ENCODE measurements at places on chromosomes 13 and 19. TPM values are rescaled to one million over a fixed set of nuclear protein-coding genes. Genes with fewer than 3 reads are reported as not detected.

The CEACAM16 gene
- not detected for total RNA-seq

DNA sequence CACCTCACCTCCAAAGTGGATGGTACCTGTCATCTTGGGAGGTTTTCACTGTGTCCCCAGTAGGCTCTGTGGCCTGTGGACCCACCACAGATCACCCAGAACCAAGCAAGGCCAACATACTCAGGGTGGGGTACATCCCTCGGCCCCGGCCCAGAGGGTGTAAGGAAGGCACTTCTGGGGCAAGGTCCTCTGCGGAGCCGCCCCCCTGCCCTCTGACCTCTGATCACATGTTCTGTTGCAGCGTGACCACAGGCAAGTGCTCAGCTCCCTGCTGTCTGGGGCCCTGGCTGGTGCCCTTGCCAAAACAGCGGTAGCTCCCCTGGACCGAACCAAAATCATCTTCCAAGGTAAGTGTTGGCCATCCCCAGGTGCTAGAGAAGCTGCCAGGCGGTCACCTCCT lies 36.7 kb downstream of the TMEM161A start:
- peak; percentile 92 for DNase-seq

DNA sequence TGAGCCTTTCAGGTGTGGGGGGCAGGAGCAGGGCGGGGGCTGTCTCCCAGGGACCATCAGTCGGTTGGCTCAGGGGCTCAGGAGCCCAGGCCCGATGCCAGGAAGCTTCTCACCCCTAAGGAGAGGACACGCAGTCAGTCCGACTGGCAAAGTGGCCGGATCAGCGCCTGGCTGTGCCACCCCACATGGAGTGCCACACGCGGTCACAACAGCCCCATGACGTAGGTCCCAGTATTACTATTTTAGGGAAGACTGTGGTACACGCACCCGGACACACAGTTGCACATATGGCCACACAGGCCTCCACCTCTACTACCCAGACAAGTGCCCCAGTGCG lies 29.3 kb upstream of the GRTP1 start:
- no peak for DNase-seq

GRCh38 chr19:29076161-29076560 lies 136.8 kb downstream of the UQCRFS1 start:
- DNase-seq, result no peak

The FPR3 gene
- 3.6 TPM for total RNA-seq

- DNase-seq, result no peak
Observed at GRCh38 chr13:95003019-95003813, 290.9 kb upstream of the SOX21 start.

The FCHO1 gene
- 1.2 TPM for total RNA-seq

DNA sequence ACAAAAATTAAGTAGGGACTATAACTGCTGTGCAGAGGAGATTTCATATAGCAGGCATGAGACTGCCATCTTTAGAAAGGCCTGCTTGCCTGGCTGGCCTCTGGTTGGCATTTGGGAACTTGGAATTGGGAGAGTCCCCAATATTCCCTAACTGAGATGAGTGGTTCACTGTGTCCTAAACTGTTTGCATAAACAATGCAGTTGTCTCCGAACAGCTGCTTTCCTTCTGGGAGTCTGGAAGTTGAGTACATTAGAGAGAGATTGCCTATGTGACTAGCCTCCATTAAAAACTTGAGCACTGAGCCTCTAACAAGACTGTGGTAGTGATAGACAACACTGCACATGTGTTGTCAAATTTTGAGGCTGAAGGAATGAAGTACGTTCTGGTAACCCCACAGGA lies 47.4 kb downstream of the STOML3 start:
- DNase-seq, result no peak

DNA sequence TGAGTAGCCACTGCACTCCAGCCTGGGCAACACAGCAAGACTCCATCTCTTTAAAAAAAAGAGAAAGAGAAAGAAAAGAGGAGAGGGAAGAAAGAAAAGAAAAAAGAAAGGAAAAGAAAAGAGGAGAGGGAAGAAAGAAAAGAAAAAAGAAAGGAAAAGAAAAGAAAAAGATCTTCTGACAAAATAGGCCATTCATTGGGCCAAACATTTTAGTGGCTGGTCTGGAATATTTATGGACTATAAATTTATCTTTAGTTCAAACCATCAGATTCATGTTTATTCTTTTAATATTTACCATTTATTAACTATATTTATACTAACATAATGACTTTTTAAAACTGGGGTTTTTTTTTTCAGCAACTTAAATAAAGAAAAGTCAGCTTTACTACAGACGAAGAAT lies 85.6 kb upstream of the KLF5 start:
- no peak for DNase-seq

- no peak for DNase-seq
Observed at GRCh38 chr13:71869274-71869673, 2.3 kb upstream of the DACH1 start.

The ZNF578 gene
- 0.51 TPM for total RNA-seq

DNA sequence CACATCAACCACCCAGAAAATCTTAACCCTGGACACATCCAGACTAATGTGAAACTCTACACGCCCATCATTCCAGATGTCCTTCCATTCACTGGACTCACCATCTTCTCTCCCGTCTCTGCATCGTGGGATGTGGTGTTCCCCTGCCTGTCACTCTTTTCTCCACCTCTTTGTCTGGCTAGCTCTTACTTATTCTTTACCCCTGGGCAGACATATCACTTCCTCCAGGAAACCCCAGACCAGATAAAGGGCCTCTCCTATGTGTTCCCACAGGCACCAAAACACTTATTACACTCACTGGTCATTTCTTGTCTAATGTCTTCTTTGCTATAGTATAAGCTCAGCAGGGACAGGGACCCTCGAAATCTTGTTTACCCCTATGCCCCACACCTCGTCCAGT lies 109.3 kb upstream of the IPO5 start:
- no peak for DNase-seq

GRCh38 chr19:8569066-8569771 lies 8.0 kb downstream of the MYO1F start:
- DNase-seq, result peak; percentile 70

The CHAMP1 gene
- total RNA-seq, result 10.7 TPM

The RPL13A gene
- total RNA-seq, result 787 TPM

The POU2F2 gene
- total RNA-seq, result 3.0 TPM

The ZNF586 gene
- 4.9 TPM for total RNA-seq

GRCh38 chr19:51018745-51019543 lies 565 bp downstream of the KLK10 start:
- peak; percentile 32 for DNase-seq

DNA sequence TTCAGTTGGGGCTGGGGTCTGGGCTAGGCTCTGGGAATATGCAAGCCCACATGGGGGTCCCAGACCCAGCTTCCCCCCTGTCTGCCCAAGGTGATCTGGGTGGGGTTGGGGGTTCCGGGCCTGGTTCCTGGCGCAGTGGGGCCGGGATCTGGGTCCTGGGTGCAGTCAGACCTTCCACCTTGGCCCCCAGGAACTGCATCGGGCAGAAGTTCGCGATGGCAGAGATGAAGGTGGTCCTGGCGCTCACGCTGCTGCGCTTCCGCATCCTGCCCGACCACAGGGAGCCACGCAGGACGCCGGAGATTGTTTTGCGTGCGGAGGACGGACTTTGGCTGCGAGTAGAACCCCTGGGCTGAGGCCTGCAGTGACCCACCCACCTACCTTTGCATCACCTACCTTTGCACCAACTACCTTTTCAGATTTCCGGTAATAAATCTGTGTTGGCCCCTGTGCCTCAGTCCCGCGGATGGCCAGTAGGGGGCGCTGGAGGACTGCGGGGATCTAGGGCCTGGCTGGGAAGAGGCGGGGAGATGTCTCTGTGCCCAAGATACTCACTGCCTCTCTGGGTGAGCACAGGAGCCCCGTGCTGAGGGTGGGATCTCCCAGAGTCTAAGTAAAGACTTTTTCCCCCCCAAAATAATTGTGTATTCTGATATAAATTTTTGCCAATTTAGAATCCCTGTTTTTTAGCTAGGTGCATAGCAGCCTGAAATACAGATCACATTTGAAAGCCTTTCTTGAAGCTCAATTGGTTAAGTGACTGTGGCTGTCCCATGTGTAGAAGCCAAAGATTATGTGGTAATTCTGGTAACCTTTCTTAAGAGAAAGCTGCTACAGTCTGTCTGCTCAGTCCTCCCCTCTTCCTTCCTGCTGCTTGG lies 11.5 kb upstream of the CYP4F3 start:
- DNase-seq, result peak; percentile 87

The WDR87 gene
- total RNA-seq, result not detected

The FPR1 gene
- 9.0 TPM for total RNA-seq

GRCh38 chr19:49591731-49592485 lies 926 bp downstream of the PRR12 start:
- peak; percentile 52 for DNase-seq

The SERP2 gene
- total RNA-seq, result 2.4 TPM

The CPB2 gene
- total RNA-seq, result 364 TPM

The PSG11 gene
- total RNA-seq, result not detected

DNA sequence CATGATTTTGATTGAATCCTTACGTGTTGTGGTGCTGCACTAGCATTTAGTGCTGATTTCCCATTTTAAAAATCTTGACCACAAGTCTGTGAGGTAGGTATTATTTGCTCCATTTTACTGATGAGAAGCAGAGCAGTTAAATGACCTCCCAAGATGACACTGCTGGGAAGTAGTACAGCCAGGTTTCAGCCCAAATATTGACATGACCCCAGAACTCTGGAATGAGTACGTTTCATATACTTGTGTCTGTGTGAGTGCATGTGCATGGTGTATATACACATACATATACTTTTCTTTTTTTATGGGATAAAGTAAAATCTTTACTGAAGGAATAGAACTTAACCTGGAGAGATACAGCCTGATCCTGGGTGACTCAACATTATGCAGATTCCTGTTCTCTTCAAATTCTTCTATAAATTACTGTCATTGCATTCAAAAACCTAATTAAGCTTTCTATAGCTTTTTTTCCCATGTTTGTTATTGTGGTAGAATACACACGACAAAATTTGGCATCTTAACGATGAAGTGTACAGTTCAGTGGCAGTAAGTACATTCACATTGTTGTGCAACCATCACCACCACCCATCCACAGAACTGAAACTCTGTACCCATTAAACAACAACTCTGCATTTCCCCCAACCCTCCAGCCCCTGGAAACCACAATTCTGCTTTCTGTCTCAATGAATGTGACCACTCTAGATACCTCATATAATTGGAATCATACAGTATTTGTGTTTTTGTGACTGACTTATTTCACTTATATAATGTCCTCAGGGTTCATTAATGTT lies 311.9 kb downstream of the MTUS2 start:
- no peak for DNase-seq

DNA sequence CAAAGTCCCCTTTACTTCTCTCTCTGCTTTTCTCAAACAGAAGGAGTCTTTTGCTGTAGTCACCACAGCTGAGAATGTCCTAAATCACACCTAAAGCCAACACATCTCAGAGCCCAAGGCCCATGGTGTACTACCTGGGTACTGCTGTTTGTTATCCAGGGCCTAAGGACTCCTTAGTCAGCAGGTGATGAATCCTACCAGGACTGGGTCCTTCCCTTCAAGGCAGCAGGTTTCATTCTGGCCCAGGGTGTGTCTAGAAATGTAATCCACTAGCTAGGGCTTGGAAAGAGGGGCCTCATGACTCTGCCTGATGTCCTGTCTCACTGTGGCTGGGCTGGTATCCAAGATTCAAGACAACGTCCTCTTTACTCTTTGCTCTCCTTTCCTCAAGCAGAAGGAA lies 36.2 kb upstream of the ENOX1 start:
- DNase-seq, result no peak

DNA sequence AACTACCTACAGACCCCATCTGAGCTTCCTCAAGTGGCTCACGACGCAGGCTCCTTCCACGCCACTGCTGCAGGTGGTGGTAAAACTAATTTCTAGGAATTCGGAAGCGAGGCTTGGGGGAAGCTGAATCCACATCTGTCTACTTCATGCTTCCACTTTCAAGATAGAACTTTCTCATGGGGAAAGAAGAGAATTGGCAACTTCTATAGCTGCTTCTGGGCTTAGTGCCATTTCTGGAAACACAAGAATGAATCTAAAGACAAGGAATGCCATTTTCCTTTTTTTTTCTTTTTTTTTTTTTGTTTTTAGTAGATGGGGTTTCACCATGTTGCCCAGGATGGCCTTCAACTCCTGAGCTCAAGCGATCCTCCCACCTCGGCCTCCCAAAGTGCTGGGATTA lies 2.8 kb upstream of the NLRP12 start:
- no peak for DNase-seq

The CALR3 gene
- not detected for total RNA-seq

DNA sequence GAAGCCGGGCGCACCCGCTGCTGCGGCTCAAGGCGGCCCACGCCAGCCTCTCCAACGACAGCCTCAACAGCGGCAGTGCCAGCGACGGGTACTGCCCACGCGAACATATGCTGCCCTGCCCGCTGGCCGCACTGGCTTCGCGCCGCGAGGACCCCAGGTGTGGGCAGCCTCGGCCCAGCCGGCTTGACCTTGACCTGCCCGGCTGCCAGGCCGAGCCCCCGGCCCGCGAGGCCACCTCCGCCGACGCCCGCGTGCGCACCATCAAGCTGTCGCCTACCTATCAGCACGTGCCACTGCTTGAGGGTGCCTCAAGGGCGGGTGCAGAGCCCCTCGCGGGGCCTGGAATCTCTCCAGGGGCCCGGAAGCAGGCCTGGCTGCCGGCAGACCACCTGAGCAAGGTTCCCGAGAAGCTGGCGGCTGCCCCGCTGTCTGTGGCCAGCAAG lies 13.0 kb downstream of the C19orf25 start:
- no peak for DNase-seq

GRCh38 chr19:38020311-38020710 lies 113.3 kb downstream of the SIPA1L3 start:
- no peak for DNase-seq

The CYP2F1 gene
- total RNA-seq, result not detected

- DNase-seq, result no peak
Observed at GRCh38 chr13:26017932-26018665, 33.7 kb downstream of the SHISA2 start.

GRCh38 chr13:61045251-61045650 lies 370.4 kb downstream of the PCDH20 start:
- no peak for DNase-seq

- DNase-seq, result no peak
Observed at GRCh38 chr13:109381546-109382180, 404.7 kb downstream of the IRS2 start.

DNA sequence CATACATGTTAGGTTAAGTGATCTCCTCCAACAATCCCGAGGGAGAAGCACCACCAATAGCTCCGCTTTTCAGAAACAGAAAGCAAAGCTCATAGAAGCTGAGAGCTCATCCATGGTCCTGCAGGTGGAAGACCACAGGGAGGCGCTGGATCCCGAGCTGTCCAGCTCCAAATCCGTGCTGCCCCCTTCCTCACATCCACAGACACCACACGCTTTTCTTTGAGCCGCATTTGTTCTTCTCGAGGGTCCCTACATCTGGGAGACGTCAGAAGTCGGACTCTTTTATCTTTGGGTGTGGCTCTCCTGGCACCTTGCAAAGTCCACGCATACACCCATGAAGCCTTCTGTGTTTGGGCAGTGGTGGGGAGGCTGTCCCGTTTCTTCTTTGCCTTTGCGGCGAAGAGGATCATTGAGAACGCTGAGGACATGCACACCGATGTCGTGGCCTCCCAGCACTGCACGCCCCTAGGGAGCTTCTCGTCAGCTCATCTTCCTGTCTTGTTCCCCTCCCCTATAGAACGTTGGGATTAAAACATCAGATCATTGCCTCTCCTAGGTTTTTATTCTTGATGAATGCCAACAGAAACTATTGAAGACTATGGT lies 184.8 kb downstream of the TEX29 start:
- no peak for DNase-seq

GRCh38 chr13:76741624-76742023 lies 144.6 kb downstream of the KCTD12 start:
- no peak for DNase-seq

GRCh38 chr19:11421371-11422098 lies 2.4 kb upstream of the RGL3 start:
- peak; percentile 70 for DNase-seq
